NCI-H1417 treated with DMSO at 0.1 percent for 48 hours (cell line): ENCODE measurements at places on chromosomes 5 and 9.

- DNase-seq: no peak
Measured at GRCh38 chr5:141100243-141100805, at the start of gene PCDHB3. Gene PCDHB3 (plus strand): TSS chr5:141100473. CDS start chr5:141100650, 177 bp downstream.

GRCh38 chr5:172048170-172048422, 41.7 kb upstream of the FBXW11 start:
- DNase-seq: no peak

GRCh38 chr9:82732928-82733327, 330.0 kb downstream of the RASEF start:
- no peak for DNase-seq

DNA sequence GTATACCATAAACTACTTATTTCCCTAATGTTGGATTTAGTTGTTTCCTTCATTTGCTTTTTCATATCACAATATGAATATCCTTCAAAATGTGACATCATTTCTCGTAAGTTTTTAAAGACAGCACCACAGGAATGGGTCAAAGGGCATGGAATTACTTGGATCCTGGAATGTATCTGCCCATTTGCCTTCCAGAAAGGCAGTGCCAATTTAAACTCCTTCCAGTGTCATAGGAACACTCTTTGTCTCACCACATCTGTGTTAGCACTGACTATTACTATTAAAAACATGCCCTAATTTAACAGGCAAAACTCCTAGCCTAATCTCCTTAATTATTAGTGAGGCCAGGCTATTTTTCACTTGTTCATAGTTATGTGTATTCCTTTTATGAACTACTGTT, 58.0 kb downstream of the SPTLC1 start:
- DNase-seq: no peak

GRCh38 chr5:124581738-124582560, 164.5 kb downstream of the ZNF608 start:
- no peak for DNase-seq

DNA sequence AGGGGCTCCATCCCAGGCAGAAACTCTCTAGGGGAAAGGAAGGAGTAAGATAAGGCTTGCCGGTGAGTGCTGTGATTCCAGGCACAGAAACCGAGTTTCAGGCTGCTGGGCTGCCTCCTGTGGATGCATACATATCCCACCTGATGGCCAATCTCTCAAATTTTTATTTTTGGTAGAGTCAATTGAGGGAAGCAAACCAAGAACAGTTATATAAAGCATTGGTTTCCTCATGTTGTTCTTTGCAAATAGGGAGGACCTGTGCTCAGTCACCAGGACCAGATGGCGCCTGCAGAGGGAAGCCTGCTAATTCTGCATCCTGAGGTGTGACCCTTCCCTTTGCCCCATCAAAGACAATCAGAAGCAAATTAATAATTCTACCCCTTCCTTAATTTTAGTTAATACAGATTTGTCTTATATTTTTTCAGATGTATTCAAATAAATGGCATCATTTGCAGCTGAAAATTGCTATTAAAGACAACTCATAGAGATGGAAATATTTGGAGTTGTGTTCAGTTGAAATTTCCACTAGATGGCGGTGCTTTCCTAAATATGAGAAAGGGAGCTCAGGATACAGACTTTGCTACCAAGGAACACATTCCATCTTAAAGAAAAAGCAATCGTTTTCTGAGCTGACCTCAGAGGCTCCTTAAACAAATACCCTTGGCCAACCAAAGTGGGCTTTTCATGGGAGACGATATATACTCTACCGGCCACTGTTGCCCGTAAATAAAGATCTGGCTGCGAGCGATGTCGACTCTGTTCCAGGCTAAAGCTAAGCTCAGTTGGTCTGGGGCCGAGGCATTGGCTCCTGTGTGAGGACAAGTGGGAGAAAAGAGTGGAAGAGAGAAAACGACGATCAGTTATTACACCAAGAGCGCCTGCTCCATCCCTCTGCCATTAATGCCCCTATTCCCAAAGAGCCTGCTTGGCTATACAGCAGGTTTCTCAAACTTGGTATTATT, 225.7 kb upstream of the KLF9 start:
- no peak for DNase-seq

- DNase-seq: no peak
Measured at GRCh38 chr5:151284392-151284967, 19.1 kb downstream of the SLC36A3 start.

DNA sequence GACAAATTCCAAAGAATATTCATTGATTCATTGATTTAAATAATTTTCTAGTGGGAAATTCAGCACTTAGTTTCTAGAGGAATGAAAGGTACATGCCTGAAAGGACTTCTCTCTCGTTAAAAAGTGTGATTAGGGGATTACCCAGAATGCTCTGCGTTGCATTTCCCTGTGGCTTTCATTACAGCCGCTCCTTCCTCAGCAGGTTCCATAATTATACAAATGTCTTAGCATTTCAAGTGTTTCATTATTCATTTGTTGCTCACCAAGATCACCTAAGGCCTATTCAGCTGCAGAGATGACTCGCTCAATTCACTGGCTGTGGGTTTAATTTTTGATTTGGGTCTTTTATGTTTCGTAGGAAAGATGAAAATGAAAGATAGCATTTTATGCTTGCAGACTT, 52.8 kb downstream of the SPATA31C2 start:
- no peak for DNase-seq

- no peak for DNase-seq
Measured at GRCh38 chr9:79615038-79615437, 43.3 kb downstream of the TLE4 start.

GRCh38 chr9:13352451-13352979, 73.0 kb upstream of the MPDZ start:
- DNase-seq: no peak

- DNase-seq: no peak
Measured at GRCh38 chr9:105341434-105342146, 97.1 kb downstream of the SLC44A1 start.

DNA sequence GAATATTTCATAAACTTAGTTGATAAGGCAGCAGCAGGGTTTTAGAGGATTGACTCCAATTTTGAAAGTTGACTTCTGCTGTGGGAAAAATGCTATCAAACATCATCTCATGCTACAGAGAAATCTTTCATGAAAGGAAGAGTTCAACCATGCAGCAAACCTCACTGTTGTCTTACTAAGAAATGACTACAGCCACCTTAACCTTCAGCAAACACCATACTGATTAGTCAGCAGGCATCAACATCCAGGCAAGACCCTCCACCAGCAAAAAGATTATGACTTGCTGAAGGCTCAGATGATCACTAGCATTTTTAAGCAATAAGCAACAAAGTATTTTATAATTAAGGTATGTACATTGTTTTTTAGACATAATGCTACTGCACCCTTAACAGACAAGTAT, 7.6 kb downstream of the TMEM174 start:
- no peak for DNase-seq

DNA sequence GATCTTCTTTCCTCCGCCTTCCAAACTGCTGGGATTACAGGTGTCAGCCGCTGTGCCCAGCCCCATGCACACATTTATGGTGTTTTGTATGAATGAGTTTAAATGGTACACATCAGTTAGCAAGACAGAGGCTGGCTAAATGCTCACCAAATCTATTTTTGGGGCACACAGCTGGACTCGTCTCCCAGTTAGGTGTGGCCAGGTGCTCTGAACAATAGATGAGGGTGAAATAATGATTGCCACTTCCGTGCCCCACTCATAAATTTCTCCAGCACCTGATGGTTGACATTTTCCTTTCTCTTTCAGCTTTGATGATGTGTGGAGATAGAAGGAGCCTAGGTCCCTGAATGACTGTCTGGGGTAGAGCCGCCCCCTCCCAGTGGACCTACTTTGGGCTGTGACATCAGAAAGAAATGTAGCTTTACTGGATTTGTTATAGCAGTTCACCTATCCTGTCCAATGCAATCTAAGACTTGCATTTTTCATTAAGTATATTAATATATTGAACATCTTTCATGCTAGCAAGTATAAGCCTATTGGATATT, 8.6 kb upstream of the RAPGEF1 start:
- DNase-seq: peak; percentile 66

- no peak for DNase-seq
Measured at GRCh38 chr5:90111364-90112032, 298.1 kb downstream of the CETN3 start.

DNA sequence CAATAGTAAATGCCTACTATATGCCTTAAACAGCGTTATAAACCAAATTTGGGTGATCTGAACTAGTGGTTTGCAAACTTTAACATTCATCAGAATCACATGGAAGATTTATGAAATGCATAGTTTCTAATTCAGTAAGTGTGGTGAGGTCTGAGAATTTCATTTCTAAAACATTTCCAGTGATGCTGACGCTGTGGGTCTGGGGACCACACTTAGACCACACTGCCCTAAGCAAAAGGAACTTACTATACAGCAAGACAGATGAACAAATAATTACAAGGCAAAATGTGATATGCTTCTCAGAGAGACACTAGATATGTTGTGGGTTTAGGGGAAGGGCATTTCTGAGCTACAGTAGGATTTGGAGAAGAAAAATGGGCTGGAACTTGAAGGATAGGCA, 72.6 kb downstream of the OXCT1 start:
- no peak for DNase-seq

DNA sequence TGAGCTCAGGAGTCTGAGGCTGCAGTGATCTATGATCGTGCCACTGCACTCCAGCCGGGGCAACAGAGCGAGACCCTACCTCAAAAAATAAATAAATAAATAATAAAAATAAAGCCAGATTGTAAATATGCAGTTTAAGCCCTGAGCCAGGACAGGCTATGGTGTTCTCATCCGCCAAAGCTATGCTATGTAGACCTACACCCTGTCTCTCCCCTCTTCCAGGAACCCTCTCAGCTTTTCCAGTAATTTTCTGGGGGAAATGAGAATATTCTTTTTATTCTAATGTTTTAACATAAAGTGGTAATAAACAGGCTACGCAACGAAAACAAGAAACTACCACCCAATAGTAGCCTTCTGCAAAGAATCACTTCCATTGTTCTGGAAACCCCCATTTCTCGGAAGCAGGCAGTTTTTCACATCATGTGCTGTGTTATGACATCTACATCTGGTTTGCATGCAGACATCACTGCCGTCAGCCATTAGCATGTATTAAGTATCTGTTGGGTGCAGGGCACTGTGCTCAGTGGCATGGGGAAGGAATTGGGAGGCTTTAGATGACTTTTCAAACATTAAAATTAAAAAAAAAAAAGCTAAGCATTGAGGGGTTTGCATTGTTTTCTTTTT, 38.0 kb upstream of the F2R start:
- no peak for DNase-seq

GRCh38 chr9:120524038-120524437, 55.9 kb downstream of the CDK5RAP2 start:
- no peak for DNase-seq

DNA sequence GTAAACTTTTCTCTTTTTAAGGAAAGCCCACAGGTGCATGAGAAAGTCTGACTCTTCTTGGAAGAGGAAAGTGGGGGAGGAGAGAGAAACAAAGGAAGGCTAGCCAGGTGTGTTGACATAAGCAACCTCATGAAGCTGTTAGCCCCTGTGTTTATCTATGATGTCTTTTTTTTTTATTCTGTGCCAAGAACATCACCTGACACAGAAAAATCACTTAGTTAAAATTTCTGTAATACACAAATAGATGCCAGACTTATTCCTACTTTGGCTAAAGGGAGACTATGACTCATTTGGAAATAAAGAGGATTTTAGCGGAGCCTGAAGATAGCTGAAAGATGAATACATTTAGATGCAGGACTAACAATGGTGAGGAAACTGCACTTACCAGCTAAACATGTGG, 58.3 kb downstream of the BAAT start:
- peak; percentile 39 for DNase-seq

GRCh38 chr5:171129308-171129707, 179.7 kb upstream of the TLX3 start:
- no peak for DNase-seq

DNA sequence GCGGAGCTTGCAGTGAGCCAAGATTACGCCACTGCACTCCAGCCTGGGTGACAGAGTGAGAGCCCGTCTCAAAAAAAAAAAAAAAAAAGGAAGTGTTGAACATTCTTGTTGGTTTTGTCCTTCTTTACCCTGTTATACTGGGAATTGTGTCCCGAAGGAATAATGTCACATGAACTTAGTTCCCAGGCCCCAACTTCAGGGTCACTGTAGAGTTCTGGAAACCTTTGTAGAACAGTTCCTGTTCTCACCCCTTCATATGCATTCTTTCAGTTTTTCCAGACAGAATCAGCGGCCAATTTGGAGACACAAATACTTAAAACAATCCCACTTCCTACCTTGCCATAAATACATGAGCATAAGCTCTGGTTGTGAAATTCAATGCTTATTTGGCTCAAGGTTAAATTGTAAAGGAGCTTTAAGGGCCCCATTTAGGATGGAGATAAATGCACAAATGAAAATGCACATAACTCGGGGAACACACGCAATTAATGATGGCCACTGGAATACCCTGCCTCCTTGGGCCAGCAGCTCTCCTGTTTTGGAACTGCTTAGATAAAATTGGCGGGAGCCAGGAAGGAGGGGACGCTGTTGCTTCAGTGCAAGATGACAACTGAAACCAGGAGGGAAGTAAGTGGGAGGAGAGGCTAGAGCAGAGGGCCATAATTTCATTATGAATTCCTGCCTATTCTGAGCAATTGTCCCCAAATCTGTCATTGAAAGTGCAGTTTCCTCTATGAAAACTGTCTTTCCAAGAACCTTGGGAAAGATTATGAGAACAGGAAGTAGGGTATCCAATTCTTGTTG, 153.7 kb downstream of the FGF1 start:
- DNase-seq: no peak

- no peak for DNase-seq
Measured at GRCh38 chr5:107461770-107462169, 209.0 kb downstream of the EFNA5 start.

- no peak for DNase-seq
Measured at GRCh38 chr9:96612105-96612965, 7.3 kb downstream of the CDC14B start.

DNA sequence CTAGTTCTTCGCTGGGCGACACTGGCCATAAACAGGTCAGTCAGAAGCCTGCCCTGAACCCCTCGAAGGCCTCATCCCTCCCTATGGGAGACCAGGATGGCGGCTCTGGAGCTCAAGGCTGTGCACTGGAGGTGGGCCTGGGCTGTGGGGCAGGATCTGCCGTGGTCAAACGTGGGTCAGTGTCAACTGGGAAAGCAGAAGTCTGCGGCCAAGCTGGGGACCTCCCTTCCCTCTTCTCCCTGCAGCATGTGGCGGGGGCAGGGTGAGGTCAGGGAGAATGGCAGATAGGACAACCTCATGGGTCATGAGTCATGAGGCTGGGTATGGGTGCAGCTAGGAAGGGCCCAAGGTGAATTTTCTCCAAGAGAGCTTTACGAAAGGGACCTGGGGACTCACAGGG, 132.9 kb downstream of the RXRA start:
- DNase-seq: no peak

GRCh38 chr9:105306351-105307140, 62.1 kb downstream of the SLC44A1 start:
- no peak for DNase-seq
